ENCODE measurements at places on chromosomes 3 and 15.

DNA sequence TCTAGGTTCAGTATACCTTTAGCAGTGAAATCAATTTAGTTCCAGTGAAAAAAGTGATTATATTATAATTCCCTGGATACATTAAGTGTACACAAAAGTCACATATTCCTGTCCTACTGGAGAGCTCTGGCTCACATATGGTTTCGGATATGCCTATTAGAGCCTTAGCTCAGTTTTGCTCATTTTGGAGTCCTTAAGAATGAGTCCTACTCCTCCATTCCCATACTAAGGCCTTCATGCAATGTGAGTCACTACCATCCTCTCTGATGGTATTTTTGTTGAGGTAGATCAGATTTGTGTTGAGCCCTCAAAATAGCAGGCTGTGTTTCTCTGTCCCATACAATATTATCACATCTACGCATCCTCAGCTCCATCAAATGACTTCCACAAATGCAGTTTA, 294.2 kb upstream of the COL8A1 start:
- DNase-seq = no peak

DNA sequence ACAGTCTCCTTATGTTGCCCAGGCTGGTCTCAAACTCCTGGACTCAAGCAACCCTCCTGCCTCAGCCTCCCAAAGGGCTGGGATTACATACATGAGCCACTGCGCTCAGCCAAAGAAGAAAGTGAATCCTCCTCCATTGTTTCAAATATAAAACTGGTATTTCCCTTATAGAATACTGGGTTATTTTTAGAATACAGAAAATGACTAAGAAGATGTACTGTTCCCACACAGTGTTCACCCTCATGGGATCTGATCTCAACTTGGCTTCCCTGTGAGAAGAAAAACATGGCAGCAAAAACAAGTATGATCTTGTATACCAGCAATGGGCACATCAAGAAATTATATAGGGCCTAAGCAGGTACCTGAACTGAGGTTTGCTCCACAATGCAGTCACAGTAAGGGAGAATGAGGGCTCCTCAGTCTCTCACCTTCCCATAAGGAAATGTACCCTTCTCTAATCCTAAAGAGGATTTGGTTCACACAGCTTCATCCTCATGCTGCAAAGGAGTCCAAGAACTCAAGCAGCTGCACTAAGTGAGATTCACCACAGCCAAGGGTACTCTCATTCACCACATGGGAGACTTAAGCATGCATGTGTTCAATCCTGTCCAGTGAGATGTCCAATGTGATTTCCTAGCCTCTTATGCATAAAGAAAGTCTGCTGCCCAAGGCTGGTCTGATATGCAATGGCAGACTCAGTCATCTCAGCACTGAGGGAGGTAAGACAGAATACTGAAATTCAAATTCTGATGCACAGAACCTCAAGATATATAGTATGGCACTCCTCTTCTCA, 25.8 kb downstream of the USP4 start:
- DNase-seq = no peak

- no peak for DNase-seq
These were observed 355.1 kb downstream of the CLSTN2 start for GRCh38 chr3:140290105-140290504.

DNA sequence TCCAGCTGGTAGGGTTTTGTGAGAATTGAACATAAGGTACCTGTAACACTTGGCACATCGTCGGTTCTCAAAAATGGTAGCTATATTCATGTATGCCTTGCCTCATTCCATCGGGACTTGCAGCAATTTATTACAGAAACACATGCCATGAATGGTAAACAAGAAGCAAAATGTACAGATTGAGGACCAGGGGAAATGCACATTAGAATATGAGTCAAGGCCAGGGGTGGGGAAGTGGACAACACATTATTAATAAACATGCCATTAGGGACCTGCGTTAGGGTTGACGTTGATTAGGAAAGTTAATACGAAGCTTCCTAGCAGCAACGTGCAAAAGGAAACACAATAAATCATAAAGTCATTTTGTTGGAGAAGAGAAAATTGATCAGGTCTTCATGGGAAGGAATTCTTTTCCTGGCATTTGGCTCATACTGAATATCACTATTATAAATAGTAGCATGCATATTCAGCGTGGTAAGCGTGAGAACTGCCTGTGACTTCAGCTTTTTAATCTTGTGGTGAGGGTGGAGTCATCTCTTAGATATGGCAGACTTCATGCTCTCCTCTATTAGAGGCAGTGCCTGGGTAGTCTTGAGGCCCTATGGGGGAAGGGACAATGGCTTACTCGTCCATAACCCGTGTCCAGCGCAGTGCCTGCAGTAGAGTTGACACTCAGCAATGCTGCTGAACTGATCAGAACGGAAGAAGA, 184.9 kb downstream of the SV2B start:
- no peak for DNase-seq

DNA sequence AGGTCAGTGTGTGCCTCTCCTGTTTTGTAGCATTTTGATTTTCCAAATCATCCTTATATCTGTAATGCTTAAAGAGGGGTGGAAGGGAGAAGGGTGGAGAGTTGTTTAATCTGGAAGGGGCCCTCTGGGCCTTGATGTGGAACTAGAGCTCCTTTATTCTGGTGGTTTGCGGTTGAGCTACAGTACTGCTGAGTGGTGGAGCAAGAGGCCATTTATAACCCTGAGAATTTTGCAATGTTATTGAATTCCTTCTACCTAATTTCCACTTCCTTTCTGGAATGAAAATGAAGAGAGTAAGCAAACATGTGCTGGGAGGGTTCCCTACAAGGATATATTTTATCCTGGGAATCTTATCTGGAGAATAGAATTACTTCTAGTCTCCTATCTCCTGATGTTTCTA, 35.3 kb upstream of the TUBGCP5 start:
- no peak for DNase-seq

DNA sequence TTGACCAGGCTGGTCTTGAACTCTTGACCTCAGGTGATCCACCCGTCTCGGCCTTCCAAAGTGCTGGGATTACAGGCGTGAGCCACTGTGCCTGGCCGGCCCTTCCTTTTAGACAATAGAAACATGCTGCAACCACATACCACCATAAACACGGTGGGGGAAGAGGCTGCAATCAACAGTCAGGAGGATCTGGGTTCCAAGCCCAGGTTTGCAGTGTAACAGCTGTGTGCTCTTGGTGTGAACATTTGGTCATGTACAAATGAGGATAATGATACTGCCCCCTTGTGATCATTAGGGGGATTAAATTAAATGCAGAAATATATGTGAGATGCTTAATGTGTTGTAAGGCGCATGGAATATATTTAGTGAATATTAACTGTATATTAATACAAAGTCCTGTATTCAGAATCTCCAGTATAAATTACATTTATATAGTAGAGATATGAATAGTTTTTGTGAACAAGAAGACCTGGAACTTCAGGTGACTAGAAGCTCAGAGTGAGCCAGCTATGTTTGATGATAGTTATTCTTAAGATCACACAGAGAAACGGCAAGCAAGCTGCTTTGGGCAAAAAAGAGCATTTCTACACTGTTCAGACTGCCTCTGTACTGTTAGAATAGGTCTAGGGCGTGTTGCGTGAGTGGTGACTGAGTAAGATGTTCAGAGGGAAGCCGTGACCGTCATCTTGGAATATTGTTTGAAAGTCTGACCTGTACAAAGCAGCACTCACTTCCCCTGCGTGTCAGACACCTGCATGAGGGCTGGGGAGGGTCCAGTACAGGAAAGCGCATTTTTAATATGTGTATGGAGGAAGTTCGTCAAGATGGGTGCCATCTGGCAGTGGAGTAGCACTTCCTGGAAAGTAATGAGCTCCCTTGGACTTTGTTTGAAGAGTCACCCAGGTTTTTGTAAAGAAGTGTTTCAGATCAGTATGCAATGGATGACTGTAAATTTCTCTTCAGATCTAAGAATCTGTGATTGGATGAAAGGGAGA, 125.8 kb downstream of the PGPEP1L start:
- no peak for DNase-seq

GRCh38 chr15:34644851-34645250, 61.4 kb upstream of the GOLGA8B start:
- no peak for DNase-seq

- no peak for DNase-seq
These were observed 18.7 kb downstream of the OCA2 start for GRCh38 chr15:28080386-28080785.

- DNase-seq = no peak
These were observed 215.3 kb downstream of the LRTM1 start for GRCh38 chr3:54712539-54712938.

GRCh38 chr3:65963787-65964677, 74.7 kb downstream of the MAGI1 start:
- no peak for DNase-seq

- DNase-seq = peak; percentile 19
These were observed at the start of gene SLC6A20 for GRCh38 chr3:45795882-45796765. Gene SLC6A20 (minus strand): TSS chr3:45796536. CDS start chr3:45796419, 117 bp downstream.

DNA sequence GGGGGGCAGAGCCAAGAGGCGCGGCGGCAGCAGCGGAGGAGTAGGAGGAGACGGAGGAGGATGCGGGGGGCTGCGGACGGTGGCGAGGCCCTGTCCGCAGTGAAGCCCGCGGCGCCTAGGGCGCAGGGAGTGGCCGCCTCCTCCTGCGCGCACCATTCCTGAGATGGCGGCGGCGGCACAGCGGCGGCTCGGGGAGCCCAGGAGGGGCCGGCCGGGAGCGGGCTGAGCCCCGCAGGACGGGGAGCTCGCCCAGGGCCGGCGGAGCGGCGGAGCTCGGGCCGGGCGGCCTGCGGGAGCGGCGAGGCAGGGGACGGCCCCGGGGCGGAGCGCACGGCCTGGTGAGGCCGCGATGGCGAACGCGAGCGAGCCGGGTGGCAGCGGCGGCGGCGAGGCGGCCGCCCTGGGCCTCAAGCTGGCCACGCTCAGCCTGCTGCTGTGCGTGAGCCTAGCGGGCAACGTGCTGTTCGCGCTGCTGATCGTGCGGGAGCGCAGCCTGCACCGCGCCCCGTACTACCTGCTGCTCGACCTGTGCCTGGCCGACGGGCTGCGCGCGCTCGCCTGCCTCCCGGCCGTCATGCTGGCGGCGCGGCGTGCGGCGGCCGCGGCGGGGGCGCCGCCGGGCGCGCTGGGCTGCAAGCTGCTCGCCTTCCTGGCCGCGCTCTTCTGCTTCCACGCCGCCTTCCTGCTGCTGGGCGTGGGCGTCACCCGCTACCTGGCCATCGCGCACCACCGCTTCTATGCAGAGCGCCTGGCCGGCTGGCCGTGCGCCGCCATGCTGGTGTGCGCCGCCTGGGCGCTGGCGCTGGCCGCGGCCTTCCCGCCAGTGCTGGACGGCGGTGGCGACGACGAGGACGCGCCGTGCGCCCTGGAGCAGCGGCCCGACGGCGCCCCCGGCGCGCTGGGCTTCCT, at the start of gene GPR27:
Gene GPR27 (plus strand): TSS at position 155 of the 909 bp plus-strand sequence. CDS start 195 bp downstream, at position 350.
- DNase-seq = peak; percentile 20

GRCh38 chr3:156341332-156341731, 213.6 kb downstream of the SSR3 start:
- DNase-seq = no peak

Measured in progenitor cell of endocrine pancreas (in vitro differentiated cells).